Kidney capillary endothelial cell (primary cell): ENCODE measurements at places on chromosomes 5 and 9.

DNA sequence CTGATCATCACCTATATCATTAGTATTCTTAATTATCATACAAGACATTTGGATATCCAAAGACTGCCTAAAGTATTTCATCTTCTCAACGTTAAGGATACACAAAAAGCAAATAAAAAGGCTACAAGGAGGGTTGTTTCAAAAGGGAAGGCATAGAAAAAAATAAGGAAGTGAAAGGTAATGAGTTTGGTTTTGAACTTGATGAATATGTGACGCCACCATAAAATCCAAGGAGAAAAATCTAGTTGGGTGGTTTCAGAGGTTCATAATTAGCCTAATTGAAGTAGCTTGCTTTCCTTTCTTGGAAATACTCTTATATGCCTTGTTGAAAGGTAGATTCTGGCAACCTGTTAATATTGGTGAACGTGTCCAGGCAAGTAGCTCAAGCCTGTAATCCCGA, 96.1 kb upstream of the SGCD start:
- DNase-seq: no peak

DNA sequence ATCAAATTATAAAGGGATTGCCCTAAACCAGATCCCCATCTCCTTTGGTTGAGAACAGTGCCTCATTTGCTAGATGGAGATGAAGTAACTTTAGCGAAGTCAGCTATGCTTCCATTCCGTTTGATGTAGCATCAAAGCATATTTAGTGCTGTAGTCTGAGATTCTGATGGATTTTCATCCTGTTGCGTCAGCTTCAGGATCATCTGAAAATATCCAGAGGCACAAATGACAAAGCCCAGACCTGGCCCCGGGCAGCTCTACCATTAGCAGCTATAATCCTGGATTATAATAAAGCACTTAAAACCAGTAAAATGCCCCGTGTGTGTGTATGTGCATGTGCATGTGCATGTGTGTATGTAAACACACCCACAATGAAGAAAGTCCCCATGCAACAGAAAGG, 44.7 kb downstream of the ERAP1 start:
- no peak for DNase-seq

DNA sequence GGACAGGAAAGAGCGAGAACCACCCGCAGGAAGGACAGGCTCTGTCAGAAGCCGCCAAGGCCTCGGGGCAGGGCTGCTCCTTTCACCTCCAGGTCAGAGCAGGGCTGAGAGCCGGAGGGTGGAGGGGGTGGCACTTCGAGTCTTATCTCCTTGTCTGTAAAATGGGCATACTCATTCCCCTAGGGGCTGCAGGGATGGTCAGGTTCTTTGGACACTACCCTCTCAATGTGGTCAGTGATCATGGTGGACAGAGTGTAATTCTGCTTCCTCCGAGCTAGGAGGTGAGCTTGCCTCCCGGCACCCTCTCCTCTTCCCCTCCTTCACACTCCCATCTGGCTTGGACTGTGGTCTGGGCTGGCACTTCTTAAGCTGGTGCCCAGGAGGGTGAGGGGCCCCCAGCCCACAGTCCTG, 39.6 kb downstream of the RGS3 start:
- no peak for DNase-seq

GRCh38 chr5:95838001-95838520, 15.5 kb upstream of the GLRX start:
- no peak for DNase-seq
